Pancreas (tissue), 10 donors: ENCODE measurements at places on chromosomes 13 and 19.

DNA sequence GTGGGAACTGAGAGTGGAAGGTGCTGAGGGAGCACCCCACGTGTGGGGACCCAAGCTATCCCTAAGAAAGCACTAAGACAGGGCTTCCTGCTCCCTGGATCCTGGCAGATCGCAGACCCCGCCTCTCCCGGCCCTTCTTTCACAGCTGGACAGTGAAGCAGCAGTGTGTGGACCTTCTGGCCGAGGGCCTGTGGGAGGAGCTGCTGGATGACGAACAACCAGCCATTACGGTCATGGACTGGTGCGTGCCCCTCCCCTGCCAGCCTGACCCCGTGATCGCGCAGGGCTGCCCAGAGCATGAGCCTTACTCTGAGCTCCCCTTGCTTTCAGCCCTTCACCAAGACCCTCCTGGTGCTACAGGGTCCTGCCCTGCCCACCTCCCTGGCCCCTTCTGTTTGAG, 2.3 kb downstream of the NCCRP1 start:
- peak; percentile 95 for DNase-seq

DNA sequence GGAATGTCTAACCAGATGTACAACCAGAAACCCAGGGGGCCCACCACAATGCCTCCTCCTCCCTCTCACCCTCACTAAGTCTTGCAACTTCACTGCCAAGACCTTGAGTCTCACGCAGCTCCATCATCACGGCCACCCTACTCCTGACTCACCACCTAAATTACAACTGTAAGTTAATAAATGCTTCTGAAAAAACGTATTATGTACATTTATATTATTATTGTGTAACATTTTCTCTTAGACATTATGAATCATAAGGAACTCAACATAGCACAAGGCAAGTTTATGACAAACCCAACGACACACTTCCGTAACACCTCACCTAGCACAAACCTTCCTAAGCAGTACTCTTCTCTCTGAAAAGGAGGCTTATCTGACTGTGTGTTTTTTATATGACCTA, 20.7 kb downstream of the MIPEP start:
- DNase-seq: no peak

- DNase-seq: no peak
Measured at GRCh38 chr19:29326351-29326750, 113.4 kb upstream of the UQCRFS1 start.

DNA sequence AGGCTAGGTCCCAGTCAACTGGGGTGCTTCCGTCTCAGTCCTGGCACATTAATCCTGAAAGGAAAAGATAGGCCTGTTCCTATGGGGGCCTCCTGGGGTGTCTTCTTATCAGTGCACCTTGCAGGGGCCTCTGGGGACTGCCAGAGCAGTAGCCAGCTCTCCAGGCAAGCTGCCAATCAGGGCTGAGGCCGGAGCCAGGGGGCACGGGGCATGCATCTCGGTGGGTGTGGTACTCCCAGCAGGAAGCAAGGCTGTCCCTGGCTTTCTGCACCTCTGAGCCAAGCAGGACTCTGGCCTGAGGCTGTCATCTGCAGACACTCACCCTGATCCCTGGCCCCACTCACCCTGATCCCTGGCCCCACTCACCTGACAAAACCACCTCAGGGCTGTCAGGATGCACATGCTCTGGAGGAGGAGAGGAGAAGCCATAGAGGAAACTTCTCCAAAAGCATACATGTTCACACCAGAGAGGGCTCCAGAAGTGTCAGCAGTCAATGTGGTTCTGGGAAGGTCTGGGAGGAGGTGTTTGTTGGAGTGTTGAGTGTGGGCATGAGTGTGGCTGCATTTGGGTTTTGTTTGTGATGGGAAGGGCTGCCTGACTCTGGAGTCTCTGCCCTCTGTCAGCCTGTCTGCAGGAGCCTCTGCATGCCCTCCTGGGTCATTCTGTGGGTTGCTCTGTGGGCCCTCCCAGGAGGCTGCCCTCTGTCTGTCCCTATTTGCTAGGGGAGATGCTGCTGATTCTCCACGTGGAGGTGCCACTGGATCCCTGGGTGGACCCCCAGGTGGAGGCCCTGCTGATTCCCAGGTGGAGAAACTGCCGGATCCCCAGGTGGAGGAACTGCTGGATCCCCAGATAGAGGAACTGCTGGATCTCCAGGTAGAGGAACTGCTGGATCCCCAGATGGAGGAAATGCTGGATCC, 22.7 kb upstream of the KCTD15 start:
- no peak for DNase-seq

- no peak for DNase-seq
Measured at GRCh38 chr13:77502104-77502720, 33.3 kb upstream of the SCEL start.

- no peak for DNase-seq
Measured at GRCh38 chr19:38654628-38655055, 7.2 kb downstream of the ACTN4 start.

- DNase-seq: no peak
Measured at GRCh38 chr13:31035185-31035965, 102.9 kb downstream of the TEX26 start.

DNA sequence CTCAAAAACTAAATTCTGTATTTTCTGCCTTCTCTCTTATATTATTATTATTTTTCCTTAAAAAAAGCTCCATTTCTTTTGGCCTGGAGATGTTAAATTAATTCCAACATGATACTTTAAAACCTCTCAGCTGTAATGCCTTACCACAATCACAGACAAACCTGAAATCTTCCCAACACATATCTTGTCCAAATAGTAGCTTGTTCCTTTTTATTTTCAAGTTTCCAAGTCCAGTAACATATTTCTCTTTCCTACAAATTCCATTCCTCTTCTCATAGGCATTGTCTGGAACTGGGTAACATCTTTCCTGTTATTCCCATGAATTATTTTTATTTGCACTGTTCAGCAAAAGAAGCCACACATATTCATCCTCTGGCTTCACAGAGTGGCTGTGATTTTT, 137.0 kb downstream of the SLITRK6 start:
- DNase-seq: no peak

DNA sequence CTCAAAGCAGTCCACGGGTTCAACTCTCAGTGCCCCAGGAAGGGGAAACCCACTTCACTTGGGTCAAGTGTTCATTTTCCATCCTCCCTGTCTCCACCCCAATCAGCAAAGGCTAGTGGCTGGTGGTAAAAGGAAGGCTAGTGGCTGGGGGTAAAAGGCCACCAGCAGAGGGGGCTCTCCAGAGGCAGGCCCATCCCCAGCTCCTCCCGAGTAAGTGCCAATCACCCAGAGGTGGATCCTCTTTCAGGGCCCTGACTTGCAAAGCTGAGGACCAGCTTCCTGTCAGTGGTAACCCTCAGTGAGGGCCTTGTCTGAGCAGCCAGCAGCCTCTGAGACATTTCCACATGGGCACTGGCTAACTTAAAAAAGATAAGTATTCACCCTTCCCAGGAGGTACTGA, 22.0 kb upstream of the TPT1 start:
- DNase-seq: no peak

- no peak for DNase-seq
Measured at GRCh38 chr13:89796196-89796595, 1551.3 kb upstream of the MIR17HG start.

DNA sequence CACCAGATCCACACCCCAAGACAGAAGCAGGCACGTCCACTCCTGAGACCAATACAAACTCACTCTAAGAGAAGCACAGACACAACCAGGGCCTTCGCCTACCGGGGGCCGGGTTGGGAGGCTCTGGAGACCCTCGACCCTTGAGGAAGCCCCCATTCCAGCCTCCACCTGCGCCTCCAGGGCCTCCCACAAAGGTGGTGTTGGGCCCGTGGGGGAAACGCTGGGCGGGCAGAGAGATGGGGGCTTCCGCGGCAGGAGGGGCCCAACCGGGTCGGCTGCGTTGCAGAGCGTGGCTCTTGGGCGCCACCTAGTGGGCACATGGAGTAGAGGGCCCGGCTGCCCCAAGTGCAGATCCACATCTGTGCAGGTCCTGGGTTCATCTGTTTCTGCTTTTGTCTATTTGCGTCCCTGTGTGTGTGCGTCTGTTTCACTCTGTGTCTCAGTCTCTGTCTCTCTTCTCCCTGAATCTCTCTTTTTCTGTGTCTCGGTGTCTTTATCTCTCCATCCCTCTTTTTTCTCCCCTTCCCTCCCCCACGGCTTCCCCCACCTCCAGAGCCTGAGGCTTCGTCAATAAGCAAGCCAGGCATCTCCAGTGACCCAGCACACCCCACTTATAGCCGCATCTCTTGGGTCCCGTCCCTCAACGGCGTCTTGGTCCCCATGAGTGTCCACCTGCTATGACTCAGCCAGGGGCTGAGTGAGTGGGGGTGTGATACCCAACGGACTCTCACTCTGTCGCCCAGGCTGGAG, 10.5 kb upstream of the TINCR start:
- peak; percentile 93 for DNase-seq

DNA sequence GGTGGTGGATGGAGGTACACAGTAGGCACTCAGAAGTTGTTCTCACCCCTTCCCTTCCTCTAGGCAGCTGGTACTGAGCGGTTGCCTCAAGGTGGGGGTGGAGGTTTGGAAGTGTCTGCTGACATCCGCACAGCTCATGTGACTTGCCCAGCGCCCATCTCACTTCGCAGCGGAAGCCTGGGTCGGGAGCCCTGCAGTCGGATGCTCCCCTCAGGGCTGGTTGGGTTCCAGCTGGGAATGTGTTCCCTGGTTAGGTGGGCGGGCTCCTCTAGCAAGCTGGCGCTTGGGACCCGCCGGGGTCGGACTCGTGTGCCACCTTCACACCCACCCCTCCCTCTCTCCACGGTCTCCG, 10.2 kb downstream of the PPP1R37 start:
- no peak for DNase-seq

GRCh38 chr13:75482820-75483079, 781 bp upstream of the TBC1D4 start:
- no peak for DNase-seq

- peak; percentile 94 for DNase-seq
Measured at GRCh38 chr19:46413262-46414031, at the start of gene CCDC8. CCDC8 (minus strand) TSS chr19:46413564; CDS start chr19:46412810, 754 bp downstream.

DNA sequence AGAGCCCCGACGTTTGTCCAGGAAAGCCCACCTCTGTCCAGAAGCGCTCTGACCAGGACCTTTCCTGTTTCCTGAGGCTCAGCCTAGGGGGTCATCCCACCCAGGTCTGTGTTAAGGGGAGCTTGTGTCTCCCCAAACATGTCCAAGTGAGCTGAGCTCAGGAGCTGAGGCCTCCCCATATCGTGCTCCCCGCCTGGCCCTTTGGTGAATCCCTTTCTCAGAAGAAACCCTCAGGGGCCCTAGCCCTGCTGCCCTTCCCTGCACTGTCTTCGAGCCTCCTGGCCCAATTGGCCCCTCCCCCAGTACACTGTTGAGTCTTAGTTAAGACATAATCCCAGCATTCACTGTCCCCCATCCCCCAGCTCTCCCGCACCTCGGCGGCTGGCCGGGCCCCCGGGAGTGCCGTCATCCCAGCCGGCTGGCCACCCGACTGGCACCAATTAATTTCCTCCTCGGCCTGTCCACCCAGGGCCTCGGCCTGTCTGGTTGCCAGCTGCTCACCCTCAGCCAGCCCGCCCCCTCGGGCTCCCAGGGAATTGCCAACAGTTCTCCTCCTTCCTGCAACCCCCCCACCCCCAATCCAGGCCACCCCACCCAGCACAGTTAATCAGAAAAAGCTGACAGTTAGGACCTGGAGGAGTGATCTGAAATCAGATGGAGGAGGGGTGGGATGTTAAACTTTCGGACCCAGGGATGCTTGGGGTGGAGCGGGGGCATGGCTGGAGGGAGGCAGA, 13.6 kb downstream of the IER2 start:
- peak; percentile 92 for DNase-seq

DNA sequence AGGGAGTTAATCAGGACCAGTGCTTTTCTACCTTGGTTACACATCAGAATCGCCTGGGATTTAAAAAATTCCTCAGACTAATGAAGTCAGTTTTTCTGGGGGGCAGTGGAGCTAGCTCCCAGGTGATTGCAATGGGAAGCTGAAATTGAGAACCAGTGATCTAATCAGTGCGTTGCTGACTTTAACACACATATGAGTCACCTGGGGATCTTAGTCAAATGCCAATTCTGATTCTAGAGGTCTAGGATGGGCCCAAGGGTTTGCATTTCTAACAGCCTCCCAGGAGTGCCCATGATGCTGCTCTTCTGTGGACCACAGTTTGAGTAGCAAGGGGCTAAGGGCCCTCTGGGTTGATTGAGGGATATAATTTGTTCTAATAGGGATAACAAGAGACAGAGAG, 54.5 kb downstream of the KL start:
- no peak for DNase-seq

DNA sequence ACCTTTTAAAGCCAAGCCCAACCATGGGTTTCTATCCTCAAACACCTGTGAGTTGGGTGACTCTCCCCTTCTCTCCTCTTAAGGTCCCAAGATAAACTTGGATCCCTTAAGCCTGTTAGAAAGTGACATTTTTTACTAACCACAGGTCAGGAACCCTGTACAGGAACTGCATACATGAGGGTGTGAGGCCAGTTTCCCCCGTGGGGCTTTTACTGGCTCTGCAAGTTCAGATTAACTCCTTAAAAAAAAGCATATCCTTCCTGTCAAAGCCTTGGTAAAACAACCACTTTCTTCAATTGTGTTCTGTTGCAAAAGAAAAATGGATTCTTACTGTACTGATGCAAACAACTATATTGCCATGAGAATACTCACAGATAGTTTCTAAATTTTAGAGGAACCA, 2638.7 kb upstream of the PCDH20 start:
- no peak for DNase-seq

DNA sequence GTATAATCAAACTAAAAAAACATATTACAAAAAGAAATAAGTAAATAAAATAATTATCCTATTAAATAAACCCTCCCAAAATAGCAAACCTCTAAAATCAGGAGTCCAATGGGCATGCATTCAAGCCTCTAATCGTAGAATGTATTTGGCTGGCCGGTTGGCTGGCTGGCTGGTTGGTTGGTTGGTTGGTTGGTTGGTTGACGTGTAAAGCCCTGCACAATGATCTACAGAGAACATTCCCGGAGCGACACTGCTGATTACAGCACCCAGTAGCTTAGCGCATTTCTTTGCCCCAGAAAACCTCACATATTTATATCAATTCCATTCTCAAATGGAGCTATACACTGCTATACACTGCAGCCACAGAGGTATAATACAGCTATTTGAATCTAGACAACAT, 65.6 kb downstream of the SACS start:
- no peak for DNase-seq
